ENCODE measurements at places on chromosomes 12 and 14. TPM values are rescaled to one million over a fixed set of nuclear protein-coding genes. Genes with fewer than 3 reads are reported as not detected.

DNA sequence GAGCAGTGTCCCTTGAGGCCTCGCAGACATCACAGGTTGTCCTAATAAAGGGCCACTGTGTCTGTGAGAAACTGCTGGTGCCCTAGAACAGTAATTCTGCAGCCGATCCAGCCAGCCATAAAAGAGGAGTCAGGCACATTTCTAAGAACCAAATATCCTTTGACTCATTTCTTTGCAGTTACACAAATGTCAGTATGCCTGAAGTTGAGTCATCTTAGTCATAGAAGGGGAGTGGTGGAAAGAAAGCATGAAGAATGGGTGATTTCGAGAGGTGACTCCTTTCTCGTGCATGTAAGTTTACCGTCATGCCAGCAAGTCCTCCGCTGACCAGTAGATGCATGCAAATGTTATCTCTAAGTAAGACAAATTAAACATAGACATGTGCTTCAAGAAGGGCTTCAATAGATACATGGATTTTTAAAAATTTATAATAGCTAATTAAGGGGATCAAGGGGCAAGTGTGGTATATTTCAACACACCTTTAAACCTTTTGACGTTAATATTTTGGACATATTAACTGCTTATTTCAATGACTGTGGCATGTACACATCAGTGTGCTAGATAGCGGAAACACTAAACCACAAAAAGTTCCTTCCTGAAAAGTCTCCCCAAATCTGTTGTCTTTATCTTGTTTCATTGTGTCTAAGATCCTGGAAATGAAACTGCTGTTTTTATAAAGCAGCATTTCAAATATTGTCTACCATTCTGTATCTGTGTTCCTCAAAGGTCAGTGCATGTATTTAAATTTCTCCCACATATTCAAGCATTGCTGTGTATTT, 497.4 kb downstream of the NPAS3 start:
- DNase-seq: no peak

DNA sequence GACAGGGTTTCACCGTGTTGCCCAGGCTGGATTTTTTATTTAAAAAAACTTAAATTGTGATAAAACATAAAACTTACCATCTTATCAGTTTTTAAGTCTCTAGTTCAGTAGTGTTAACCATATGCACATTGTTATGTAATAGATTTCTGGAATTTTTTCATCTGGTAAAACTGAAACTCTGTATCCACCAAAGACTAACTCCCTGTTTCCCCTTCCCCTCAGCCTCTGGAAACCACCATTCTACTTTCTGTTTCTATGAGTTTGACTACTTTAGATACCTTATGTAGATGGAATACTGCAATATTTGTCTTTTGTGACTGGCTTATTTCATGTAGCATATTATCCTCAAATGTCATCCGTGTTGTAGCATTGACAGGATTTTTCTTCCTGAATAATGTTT, 12.8 kb upstream of the PLEKHG3 start:
- no peak for DNase-seq

DNA sequence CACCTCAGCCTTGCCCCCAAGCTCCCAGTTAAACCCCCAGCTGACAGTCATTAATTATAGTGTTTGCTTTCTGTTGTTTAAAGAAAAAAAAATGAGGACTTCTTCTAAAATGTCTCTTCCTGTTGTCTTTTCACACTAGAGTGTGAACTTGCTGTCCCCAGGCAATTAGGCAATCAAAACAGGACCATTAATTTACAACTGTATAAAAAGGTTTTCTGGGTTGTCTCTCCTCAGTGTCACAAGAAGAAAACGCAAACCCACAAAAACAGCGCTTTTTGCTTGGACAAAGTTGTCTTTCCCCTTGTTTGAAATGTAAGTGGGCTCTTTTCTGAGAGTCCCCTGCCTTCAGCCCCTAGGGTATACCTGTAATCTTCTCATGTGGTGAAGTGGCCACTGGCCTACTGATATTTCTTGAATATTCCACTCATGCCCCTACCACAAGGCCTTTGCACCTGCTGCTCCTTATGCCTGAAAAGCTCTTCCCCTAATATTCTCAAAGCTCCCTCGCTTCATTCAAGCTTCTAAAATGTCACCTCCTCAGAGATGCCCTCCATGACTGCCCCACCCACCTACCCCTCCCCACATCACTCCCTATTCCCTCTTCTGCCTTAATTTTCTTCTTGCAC, 158.9 kb upstream of the PWP1 start:
- peak; percentile 24 for DNase-seq

GRCh38 chr12:98403936-98404335, 111.5 kb upstream of the TMPO start:
- DNase-seq: no peak

Gene HOXC11
- not detected for total RNA-seq

Gene TIGAR
- total RNA-seq: 37.6 TPM

Gene ACSM4
- 13.9 TPM for total RNA-seq

Gene RFLNA
- 2.1 TPM for total RNA-seq

Gene TCL1B
- 0.42 TPM for total RNA-seq

Gene P2RX2
- 0.97 TPM for total RNA-seq
